ENCODE measurements at places on chromosomes 11 and 22.

DNA sequence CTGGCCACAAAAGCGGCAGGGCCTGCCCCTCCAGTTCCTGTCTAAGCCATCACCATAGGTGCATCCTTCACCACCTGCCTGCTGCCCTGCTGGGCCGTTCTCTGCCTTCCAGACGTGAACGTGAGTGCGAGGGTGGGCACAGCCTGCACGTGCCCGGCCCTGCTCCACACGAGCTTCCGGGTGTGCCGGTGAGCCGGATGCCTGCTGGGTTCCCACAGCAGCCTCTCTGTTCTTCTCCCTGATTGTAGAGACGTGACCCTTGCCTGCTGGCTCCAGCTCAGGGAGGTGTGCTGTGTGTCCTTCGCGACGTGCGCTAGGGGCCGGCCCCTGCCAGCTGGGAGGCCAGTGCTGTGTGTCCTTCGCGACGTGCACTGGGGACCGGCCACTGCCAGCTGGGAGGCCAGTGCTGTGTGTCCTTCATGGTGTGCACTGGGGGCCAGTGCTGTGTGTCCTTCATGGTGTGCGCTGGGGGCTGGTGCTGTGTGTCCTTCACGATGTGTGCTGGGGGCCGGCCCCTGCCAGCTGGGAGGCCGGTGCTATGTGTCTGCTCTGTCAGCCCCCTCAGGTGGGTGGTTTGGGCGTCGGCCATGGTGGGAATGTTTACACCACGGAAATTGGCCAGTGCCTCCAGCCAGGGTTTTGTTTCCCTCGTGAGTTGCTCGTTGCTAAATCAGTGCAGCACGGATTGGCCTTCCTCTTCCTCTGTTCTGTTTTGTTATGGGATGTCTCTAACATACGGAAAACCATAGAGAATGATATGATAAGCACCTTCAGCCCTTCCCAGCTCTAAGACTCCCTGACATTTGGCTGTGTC lies 35.4 kb upstream of the BRSK2 start:
- no peak for DNase-seq

GRCh38 chr11:112235750-112236390 lies 9.6 kb downstream of the PTS start:
- no peak for DNase-seq

- DNase-seq = no peak
Observed at GRCh38 chr22:48972979-48973693, 854.5 kb downstream of the BRD1 start.

GRCh38 chr22:41862160-41862529 lies 29.2 kb downstream of the SREBF2 start:
- no peak for DNase-seq

DNA sequence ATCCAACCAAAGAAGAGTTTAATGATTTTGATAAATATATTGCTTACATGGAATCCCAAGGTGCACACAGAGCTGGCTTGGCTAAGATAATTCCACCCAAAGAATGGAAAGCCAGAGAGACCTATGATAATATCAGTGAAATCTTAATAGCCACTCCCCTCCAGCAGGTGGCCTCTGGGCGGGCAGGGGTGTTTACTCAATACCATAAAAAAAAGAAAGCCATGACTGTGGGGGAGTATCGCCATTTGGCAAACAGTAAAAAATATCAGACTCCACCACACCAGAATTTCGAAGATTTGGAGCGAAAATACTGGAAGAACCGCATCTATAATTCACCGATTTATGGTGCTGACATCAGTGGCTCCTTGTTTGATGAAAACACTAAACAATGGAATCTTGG lies 23.9 kb downstream of the KDM4D start:
- DNase-seq = no peak

DNA sequence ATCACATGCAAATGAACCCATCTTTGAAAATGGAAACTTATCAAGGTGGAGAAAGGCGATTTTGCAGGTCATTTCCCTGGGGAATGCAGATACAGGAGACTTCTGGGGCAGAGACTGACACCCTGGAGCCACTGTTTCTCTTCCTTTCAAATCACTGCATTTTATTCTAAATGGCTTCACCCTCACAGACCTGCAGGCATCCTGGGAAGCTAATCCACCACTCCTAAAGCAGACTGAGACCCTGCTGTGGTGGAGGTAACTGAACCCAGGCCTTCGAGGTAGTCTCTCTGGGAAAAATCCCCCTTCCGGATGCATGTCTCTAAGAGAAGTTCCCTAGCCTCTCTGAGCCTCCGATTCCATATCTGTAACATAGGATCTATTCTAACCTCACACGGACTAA lies 20.9 kb upstream of the CSNK2A3 start:
- DNase-seq = no peak

DNA sequence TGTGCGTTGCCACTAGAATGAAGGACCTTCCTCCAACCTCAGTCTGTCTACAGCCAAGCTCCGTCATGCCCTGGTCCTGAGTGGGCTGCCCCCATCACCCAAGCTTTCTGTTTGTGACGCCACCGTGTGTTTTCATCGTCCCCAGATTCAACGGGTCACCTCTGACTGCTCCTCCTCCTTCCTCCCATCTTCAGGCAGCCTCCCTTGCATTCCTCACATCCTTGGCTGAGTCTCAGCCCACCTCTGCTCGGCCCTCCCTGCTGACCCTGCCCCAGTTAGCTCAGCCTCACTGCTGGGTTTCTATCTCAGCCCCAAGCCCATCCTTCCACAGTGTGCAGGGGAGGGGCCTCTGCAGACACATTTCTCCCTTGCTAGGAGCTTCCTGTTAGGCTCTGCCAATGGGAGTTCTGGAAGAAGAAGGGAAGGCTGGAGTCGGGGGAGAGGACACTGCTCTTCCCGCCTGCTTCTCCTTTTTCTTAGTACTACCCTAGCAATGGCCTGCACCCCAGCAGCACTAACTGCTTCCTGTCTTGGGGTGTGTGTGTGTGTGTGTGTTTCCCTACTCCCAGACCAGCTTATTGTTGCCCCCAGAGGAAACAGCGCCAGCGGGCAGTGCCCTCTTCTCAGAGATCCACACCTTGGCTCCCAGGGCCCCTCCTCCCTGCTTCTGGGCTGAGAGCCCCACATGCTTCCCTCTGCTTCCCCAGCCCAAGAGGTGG lies 5.2 kb downstream of the IFT27 start:
- no peak for DNase-seq

DNA sequence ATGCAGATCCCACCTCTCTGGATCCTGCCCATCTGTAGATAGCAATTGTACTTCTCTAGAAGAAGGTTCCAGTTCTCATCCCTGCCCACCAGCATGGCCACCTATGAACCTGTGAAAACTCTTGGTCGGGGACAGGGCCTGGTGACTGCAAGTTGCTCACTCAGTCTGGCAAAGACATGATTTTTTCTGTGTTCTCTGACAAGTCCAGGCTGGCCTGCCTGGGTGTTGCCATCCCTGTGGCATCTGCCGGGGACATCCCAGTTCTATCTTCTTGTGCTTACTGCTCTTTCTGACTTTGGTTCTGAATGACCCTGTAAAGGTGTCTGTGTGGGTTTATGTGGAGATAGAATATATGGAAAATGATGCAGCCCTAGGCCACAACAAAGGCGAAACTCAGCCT lies 545.8 kb downstream of the INSC start:
- DNase-seq = no peak

DNA sequence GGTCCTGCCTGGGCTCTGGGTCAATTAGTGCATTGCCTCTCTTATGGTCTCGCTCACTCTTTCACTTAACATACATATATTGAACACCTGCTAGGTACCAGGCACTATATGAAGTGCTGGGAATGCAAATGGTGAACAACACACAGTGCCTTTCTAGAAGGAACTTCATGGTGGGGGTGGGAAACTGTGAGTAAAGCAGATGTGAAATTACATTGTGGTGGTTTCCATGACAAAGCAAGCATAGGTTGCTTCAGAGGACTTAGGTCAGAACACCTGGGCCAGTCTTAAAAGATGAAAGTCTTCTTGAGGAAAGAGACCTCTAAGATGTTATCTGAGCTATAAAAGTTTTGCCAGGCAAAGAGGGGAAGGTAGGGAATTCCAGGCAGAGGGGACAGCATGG lies 231.3 kb downstream of the BUD13 start:
- DNase-seq = no peak

DNA sequence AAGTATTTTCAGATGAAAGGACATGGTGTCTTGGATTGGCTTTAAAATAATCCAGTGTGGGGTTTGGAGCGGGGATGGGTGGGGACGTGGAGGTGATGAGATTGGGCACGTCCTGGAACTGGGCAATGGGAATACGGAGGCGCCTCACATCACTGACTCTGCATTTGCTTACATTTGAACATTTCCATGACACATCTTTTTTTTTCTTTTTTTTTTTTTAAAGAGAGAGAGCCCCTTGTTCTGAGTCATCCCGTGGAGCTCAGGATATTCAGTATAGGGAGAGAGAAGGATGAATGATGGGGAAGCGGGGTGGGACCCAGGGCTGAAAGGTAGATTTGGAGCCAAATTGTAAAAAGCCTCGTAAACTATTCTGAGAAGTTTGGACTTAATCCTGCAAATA lies 142.7 kb downstream of the FBXO7 start:
- peak; percentile 46 for DNase-seq

- no peak for DNase-seq
Observed at GRCh38 chr22:50298937-50299784, 8.3 kb downstream of the PLXNB2 start.

GRCh38 chr11:20336056-20336455 lies 27.5 kb upstream of the HTATIP2 start:
- DNase-seq = no peak

- no peak for DNase-seq
Observed at GRCh38 chr11:126060757-126061171, 1.9 kb downstream of the CDON start.

GRCh38 chr11:13311570-13311969 lies 34.0 kb downstream of the BMAL1 start:
- no peak for DNase-seq

GRCh38 chr11:33778675-33779074 lies 4.4 kb upstream of the FBXO3 start:
- DNase-seq = peak; percentile 26

- no peak for DNase-seq
Observed at GRCh38 chr11:69922015-69922595, 102.9 kb upstream of the FGF3 start.

DNA sequence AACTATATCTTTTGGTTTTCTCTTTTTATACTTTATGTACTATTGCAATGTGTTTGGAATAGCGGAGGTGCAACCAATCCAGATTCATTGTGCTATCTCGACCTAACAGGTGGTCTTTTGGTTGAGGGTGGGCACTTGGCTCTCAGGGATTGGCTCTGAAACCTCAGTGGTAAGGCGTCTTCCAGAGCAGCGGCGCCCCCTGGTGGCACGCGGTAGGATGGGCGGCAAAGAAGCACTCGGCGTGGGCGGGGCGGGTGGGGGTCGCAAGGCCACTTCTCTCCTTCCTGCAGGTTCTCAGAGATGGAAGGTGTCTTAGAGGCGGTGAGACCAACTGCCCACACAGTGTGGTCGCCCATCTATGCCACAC lies 19.2 kb upstream of the PLET1 start:
- no peak for DNase-seq

GRCh38 chr22:45587638-45588505 lies 83.8 kb upstream of the ATXN10 start:
- DNase-seq = no peak

GRCh38 chr11:110830747-110831146 lies 118.5 kb upstream of the ARHGAP20 start:
- no peak for DNase-seq

- no peak for DNase-seq
Observed at GRCh38 chr22:25395468-25395867, 169.0 kb upstream of the GRK3 start.

GRCh38 chr11:2194877-2195755 lies 23.5 kb upstream of the TH start:
- DNase-seq = no peak

GRCh38 chr11:2825261-2825888 lies 60.2 kb downstream of the CDKN1C start:
- peak; percentile 83 for DNase-seq

DNA sequence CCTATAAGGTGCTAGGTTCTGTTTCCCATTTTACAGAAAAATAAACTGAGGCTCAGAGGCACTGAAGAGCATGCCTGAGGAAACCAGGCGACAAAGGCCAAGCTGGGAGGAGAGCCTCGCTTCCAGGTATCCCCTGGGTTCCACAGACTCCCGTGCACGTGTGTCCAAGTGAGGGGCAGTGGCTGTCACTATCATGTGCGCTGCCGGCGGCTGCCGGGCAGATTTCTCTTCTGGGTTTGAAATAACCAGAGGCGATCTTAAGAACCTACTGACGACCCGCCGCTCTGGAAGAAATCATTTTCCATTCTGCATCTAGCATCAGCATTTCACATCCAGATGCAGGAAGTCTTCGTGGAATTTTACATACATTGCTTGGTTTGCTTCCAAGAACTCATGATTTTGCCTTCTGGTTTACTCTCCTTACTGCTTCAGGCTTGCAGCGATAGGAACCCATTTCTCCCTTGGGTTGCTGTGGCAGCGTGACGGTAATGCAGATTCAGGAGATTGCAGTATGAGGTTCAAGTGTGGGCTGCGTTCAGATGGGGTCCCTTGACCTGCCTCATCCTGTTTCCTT lies 28.6 kb downstream of the ARHGAP8 start:
- DNase-seq = no peak

DNA sequence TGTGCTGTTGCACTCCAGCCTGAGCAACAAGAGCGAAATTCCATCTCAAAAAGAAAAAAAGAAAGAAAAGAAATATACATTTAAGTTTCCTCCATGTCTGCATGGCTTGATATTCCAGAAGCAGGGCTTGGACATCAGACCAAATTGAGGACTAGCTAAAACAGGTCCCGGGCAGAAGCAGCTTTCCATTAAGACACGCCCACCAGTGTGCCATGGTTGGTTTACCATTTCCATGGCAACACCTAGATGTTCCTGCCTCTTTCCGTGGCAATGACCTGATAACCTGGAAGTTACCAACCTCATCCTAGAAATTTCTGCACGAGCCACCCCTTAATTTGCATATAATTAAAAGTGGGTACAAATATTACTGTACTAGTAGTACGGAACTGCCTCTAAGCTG lies 111.3 kb downstream of the NAT10 start:
- no peak for DNase-seq

DNA sequence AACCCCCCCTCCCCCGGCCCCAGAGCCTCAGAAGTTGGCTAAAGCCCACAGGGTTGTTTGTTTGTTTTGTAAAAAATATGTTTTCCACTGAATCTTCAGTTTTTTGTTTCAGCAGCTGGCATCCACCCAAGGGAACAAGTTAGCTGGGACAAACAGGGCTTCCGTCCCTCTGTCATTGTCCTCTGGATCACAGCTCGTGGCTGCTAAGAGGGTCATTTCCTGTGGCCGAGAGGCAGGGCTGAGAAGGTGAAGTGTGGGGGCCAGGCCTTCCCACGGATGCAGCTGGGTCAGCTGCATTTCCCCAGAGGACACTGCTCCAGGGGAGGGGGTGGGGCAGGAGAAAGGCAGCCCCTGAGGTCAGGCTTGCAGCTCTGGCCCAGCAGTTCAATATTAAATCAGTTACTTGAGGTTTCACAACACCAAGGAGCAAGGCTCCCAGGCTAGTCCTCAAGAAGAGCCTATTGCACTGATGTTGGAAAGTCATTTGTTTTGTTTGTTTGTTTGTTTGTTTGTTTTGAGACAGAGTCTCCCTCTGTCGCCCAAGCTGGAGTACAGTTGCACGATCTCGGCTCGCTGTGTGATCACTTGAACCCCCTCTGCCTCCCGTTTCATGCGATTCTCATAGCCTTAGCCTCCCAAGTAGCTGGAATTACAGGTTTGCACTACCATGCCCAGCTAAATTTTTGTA lies 34.4 kb upstream of the SMTN start:
- no peak for DNase-seq

GRCh38 chr11:64331569-64332371 lies 8.2 kb upstream of the CCDC88B start:
- DNase-seq = no peak

GRCh38 chr11:35520376-35520775 lies 5.0 kb downstream of the PAMR1 start:
- DNase-seq = no peak
